ENCODE measurements at places on chromosomes 2 and 18. TPM values are rescaled to one million over a fixed set of nuclear protein-coding genes. Genes with fewer than 3 reads are reported as not detected.

TCF23 gene
- polyA plus RNA-seq = 0.07 TPM

EMILIN2 gene
- 15.4 TPM for polyA plus RNA-seq

GPBAR1 gene
- polyA plus RNA-seq = 1.8 TPM

- no peak for DNase-seq
Measured at GRCh38 chr18:74856434-74856833, 258.8 kb downstream of the ZNF407 start.

- DNase-seq = no peak
Measured at GRCh38 chr2:67528320-67528719, 131.2 kb downstream of the ETAA1 start.
